ENCODE measurements at places on chromosomes 3 and 15.

GRCh38 chr15:27339138-27339537 lies 368.2 kb downstream of the GABRG3 start:
- no peak for DNase-seq

DNA sequence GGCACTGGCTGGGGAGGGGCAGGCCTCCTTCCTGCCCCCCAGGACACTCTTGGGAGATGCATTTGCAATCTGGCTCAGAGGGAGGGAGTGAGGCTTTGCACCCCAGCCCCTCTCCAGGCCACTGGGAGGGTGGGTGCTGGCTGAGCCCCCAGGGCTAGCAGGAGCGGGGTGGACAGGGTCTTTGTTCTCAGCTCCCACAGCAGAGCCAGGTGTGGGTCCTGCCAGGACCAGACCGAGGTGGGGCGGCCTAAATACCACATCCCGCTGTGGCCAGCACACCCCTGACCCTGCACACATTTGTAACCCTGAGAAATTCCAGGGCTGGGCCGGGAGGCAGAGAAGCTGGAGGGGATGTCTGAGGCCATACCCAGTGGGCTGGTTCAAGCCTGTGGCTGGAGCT lies 41.0 kb downstream of the STARD5 start:
- DNase-seq: no peak

DNA sequence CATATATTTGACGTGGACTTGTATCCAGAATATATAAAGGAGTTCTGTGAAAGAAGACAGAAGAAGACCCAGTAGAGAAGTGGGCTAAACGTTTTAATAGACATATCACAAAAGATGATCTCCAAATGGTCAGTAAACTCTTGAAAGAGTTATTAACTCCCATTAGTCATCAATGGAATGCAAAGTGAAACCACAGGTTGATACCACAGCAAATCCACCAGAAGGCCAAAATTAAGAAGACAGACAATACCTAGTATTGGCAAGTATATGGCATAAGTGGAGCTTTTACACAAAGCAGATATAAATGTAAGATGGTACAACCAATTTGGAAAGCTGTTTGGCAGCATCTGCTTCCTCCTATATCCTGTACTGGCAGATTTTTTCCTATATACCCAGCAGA lies 6.0 kb downstream of the SPATA16 start:
- DNase-seq: no peak

DNA sequence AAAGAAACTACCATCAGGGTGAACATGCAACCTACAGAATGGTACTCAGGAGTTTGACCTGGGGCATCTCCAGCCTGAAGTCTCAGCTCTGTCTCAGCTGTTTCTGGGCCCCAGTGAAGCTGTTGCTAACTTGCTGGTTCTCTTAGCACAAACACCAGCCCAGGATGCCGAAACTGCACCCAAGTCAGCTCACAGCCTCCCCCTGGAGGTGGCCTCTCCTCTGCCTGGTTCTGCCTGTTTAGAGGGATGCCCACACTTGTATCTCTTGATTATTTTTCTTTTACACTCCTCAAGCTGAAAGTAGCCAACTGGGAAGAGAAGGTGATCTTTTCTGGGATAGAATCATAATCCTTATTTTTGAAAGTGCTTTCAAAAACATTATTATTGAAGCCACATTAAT lies 289.0 kb upstream of the RASGRP1 start:
- DNase-seq: no peak

GRCh38 chr3:5390936-5391625 lies 203.6 kb downstream of the EDEM1 start:
- no peak for DNase-seq

Data from CD4-positive, alpha-beta T cell treated with Interleukin-4 for 4 hours (primary cell).